ENCODE measurements at places on chromosomes 1 and 21. TPM values are rescaled to one million over a fixed set of nuclear protein-coding genes. Genes with fewer than 3 reads are reported as not detected.

The PTGER3 gene
- 0.43 TPM for total RNA-seq

GRCh38 chr1:201724039-201724765 lies 104.8 kb upstream of the IPO9 start:
- H3K4me1 ChIP-seq: no peaks in the 10 kb centered on the region
- no peak overlapping the region for H3K4me3 ChIP-seq
- peaks cover 2% of the 10 kb centered on the region for H3K27me3 ChIP-seq

The KIF26B gene
- total RNA-seq: 0.28 TPM

The AMY1C gene
- total RNA-seq: not detected

DNA sequence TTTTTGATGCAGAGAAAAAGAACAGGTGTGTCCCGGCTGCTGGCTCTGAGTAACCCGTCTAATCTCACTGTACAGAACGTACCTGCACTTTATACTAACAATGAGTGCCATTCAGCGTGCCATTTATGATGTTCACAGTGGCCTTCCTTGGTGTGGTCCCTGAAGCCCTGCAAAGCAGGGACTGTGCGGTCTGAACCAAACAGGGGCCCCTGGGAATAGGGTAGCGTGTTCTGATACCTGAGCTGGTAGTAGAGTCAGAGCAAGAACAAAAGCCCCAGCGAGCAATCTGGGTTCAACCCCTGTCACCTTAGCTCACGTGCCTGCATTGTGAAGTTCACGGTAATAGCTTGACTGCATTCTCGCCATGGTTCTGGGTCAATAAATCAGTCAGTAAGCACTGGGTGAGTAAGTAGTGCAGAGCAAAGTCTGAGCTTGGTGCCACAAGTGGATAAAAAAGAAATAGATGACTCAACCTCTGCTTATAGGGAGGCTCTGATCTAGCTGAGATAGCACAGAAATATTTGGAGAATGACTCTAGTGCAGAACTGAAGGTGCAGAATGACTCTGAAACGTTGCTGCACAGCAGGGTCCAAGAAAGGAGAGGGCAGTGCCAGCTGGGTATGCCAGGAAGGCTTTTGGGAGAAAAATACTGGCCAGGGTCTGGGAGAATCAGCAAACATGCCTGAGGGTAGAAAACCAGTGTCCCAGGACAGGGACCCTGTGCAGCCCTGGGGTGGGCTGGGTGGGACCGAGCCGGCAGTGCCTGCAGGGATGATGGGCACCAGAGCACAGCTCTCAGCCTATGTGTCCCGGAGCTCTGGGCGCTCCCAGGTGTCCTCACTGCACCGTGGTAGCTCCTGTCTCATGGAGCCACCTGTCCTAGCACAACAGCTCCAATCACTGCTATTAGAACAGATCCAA lies 125.9 kb downstream of the RHOU start:
- peaks cover 25% of the 10 kb centered on the region for H3K27me3 ChIP-seq
- no peaks in the 10 kb centered on the region for H3K36me3 ChIP-seq
- no peak overlapping the region for H3K27ac ChIP-seq
- H3K4me1 ChIP-seq: peaks cover 14% of the 10 kb centered on the region

GRCh38 chr1:36307601-36308330 lies 1.6 kb downstream of the SH3D21 start:
- no peak for DNase-seq
- H3K36me3 ChIP-seq: peaks cover 40% of the 10 kb centered on the region
- H3K27ac ChIP-seq: peak overlapping the region; percentile 95
- H3K4me1 ChIP-seq: peaks cover 32% of the 10 kb centered on the region
- no peaks in the 10 kb centered on the region for H3K27me3 ChIP-seq

The SLAMF7 gene
- total RNA-seq: 5.5 TPM

GRCh38 chr21:42818328-42818749 lies 61.0 kb downstream of the WDR4 start:
- no peak overlapping the region for H3K4me3 ChIP-seq
- peak; percentile 36 for DNase-seq
- peaks cover 2% of the 10 kb centered on the region for H3K27me3 ChIP-seq
- H3K4me1 ChIP-seq: no peaks in the 10 kb centered on the region
- no peak overlapping the region for H3K27ac ChIP-seq
- H3K36me3 ChIP-seq: peaks cover 2% of the 10 kb centered on the region

- no peak overlapping the region for H3K27ac ChIP-seq
- no peak overlapping the region for H3K4me3 ChIP-seq
- peaks cover 2% of the 10 kb centered on the region for H3K4me1 ChIP-seq
- peaks cover 13% of the 10 kb centered on the region for H3K27me3 ChIP-seq
- no peaks in the 10 kb centered on the region for H3K36me3 ChIP-seq
Observed at GRCh38 chr21:42096566-42096965, 25.4 kb downstream of the UMODL1 start.

- DNase-seq: no peak
- H3K27me3 ChIP-seq: no peaks in the 10 kb centered on the region
- H3K4me3 ChIP-seq: no peak overlapping the region
- H3K36me3 ChIP-seq: no peaks in the 10 kb centered on the region
- H3K27ac ChIP-seq: no peak overlapping the region
- no peaks in the 10 kb centered on the region for H3K4me1 ChIP-seq
Observed at GRCh38 chr1:194477908-194478307, 1291.5 kb upstream of the B3GALT2 start.

The PPIAL4G gene
- total RNA-seq: 0.05 TPM

The PADI1 gene
- not detected for total RNA-seq

- no peak overlapping the region for H3K27ac ChIP-seq
- no peaks in the 10 kb centered on the region for H3K36me3 ChIP-seq
- H3K27me3 ChIP-seq: no peaks in the 10 kb centered on the region
Observed at GRCh38 chr1:208026880-208027438, 116.0 kb upstream of the CD34 start.
